ENCODE measurements at places on chromosomes 5 and 9. TPM values are rescaled to one million over a fixed set of nuclear protein-coding genes. Genes with fewer than 3 reads are reported as not detected.

DNA sequence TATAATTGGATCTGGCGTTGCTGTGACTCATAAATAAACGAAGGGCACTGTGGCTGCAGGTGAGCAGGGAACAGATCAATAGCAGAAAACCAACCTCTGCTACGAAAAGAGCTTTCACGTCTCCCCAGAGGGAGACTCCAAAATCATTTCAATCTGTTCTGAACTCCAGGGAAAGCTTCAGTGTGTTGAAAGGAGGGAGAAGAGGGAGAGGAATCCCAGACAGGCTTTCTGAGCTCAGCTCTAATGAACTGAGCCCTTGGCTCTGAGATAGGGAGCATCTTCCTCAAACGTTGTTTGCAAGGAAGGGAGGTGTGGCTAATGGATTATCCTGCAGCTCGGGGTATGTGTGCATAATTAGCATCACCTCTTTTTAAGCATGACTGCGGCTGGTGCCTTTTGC is 288.0 kb upstream of the IRX4 start:
- H3K27ac ChIP-seq, result no peak overlapping the region
- H3K4me1 ChIP-seq, result no peaks in the 10 kb centered on the region
- H3K4me3 ChIP-seq, result no peak overlapping the region

GRCh38 chr5:28855626-28856025 is 1817.2 kb upstream of the CDH9 start:
- no peaks in the 10 kb centered on the region for H3K27me3 ChIP-seq
- H3K4me3 ChIP-seq, result no peak overlapping the region
- DNase-seq, result no peak
- H3K27ac ChIP-seq, result no peak overlapping the region

DNA sequence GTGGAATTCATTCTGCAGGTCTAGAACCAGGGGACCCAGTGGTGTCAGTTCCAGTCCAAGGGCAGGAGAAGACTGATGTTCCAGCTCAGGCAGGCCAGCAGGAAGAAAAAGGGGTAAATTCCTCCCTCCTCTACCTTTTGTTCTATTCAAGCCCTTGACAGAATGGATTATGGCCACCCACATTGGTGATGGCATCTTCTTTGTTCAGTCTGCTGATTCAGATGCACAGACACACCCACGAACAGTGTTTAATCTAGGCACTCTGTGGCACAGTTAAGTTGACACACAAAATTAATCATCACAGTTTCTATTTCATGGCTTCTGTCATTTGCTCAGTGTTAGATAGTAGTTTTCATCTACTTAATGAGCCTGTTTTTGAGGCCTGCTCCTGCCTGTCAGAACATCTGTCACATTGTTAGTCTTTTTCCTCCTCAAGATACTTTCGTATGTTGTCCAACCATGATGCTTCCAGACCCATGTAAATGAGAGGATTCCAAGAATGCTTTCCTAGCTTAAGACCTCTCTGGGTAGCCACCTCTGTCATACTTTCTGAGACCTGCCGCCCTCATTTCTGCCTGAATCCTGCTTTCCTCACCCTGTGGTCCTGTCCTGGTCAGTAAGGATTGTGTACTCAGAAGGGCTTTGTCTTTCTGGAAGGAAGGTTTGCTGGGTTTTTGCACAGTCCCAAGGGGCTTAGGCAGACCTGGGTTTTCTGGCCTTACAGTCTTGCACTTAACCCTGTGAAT is 72.5 kb downstream of the SPIN1 start:
- H3K27me3 ChIP-seq, result no peaks in the 10 kb centered on the region
- no peak overlapping the region for H3K4me3 ChIP-seq
- H3K4me1 ChIP-seq, result peaks cover 7% of the 10 kb centered on the region
- no peak for DNase-seq

DNA sequence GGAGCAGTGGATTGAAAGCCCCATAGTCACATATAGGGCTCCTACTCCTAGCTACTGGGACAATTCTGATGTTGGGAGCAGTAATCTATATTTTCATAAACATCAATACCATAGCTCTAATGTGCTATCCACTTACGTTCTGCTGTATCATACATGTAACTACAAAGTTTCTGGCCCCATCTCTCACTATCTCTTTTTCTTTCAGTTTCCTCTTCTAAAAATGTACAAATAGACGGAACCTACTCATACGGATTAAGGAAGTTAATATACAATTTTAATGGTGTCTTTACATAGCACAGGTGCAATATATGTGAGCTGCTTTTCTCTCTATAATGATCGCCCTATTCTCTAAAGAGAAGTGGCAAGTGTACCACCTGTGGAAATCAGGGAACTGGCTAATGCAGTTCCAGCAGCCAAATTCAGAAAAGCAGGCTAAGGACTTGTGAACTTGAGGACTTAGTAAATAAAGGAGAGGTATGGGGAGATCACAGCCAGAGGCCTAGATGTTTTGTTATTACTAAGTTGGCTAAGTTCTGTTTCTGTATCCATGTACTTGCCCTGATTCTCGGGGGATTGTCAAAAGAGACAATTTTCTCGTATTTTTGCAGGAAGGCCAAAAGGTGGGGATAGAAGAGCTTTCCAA is 1021.9 kb downstream of the CDH12 start:
- DNase-seq, result no peak
- H3K4me1 ChIP-seq, result no peaks in the 10 kb centered on the region
- no peaks in the 10 kb centered on the region for H3K36me3 ChIP-seq

GRCh38 chr5:124819201-124819600 is 72.8 kb upstream of the ZNF608 start:
- H3K27ac ChIP-seq, result no peak overlapping the region
- no peak overlapping the region for H3K4me3 ChIP-seq
- H3K27me3 ChIP-seq, result peaks cover 4% of the 10 kb centered on the region
- no peaks in the 10 kb centered on the region for H3K4me1 ChIP-seq

DNA sequence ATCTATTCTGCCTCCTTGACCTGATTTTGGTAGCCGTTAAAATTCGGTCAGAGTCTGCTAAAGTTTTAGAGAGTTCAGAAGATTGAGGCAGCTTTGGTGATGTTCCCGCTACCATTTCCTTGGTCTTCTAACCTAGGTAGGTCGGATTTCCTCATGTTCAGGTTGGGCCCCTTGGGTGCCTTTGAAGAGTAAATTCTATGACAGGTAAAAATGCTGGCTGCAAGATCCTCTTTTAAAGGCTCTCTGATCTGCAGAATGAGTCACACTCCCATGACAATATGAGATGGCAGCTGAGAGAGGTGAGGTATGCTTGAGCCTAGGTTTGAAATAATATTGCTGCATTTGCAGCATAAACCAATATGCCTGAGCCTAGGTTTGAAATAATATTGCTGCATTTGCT is 198.9 kb downstream of the TSSK1B start:
- no peaks in the 10 kb centered on the region for H3K36me3 ChIP-seq
- H3K4me3 ChIP-seq, result no peak overlapping the region
- no peak overlapping the region for H3K27ac ChIP-seq
- H3K27me3 ChIP-seq, result peaks cover 15% of the 10 kb centered on the region

DNA sequence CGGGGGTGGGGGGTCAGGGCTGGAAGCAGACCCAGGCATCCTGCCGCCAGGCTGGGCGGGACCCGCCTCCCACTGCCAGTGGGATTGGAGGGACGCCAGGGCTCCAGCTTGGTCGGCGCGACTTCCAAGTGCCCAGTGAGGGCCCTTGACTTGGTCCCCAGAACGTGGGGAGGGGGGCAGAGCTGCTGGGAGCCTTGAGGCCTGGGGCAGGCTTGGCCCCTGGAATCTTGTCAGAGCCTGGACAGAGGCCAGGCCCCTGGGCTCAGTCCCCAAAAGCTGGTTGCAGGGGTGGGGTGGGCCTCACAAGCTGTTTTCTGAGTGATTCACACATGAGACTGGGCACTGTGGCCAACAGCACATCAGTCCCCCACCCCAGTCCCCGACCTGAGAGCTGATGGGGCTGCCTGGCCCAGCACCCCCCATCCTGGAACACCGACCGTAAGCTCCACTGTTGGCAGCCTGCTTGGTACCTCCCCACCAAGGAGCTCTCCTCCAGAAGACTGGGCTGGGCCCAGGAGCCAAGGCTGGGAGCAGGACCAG is 526 bp downstream of the CLIC3 start:
- H3K36me3 ChIP-seq, result peaks cover 6% of the 10 kb centered on the region
- no peak for DNase-seq
- H3K27ac ChIP-seq, result peak overlapping the region; percentile 16
- H3K27me3 ChIP-seq, result no peaks in the 10 kb centered on the region

GRCh38 chr5:179275941-179276837 is 69.1 kb downstream of the ADAMTS2 start:
- H3K27ac ChIP-seq, result no peak overlapping the region
- DNase-seq, result no peak
- no peaks in the 10 kb centered on the region for H3K27me3 ChIP-seq
- H3K4me3 ChIP-seq, result no peak overlapping the region
- no peaks in the 10 kb centered on the region for H3K36me3 ChIP-seq
- H3K4me1 ChIP-seq, result no peaks in the 10 kb centered on the region

GRCh38 chr5:6734243-6734700 is 21.0 kb downstream of the TENT4A start:
- no peak overlapping the region for H3K4me3 ChIP-seq
- H3K4me1 ChIP-seq, result peaks cover 67% of the 10 kb centered on the region
- H3K27ac ChIP-seq, result no peak overlapping the region
- peaks cover 36% of the 10 kb centered on the region for H3K36me3 ChIP-seq

DNA sequence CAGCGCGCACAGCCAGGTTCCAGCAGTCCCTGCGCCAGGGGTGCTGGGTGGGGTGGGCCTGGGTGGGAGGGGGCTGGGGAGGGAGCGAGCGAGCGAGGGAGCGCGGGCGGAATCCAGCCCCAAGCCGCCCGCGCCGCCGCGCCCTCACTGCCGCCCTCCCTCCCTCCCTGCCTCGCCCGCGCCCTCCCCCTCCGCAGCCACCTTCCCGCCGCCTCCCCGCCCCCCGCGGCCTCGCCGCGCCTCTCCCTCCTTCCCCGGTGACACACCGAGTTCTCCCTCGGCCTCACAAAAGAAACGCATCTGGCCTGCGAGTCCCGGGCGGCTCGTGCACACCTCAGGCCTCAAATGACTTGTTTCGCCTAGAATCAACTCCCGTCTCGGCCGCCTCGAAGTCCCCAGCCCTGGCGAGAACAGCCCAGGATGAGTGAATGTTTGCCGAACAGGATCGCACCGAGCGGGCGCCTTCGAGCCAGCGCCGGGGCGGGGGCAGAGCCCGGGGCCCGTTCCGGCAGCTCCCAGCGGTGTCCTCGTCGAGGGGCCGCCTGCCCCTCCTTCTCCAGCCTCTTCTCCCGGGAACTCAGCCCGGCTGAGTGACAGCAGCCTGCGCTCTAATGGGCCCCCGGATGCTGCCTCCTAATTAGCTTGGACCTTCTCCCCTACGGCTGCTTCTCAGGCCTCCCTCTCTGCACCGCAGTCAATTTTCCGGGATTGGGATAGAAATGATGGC is 371 bp upstream of the PITX1 start:
- peak; percentile 39 for DNase-seq
- peak overlapping the region; percentile 26 for H3K27ac ChIP-seq
- peak overlapping the region; percentile 81 for H3K4me3 ChIP-seq
- H3K4me1 ChIP-seq, result peaks cover 35% of the 10 kb centered on the region
- H3K36me3 ChIP-seq, result peaks cover 2% of the 10 kb centered on the region

GRCh38 chr9:109973336-109973735 is 193.3 kb downstream of the PALM2AKAP2 start:
- H3K36me3 ChIP-seq, result no peaks in the 10 kb centered on the region
- no peak overlapping the region for H3K4me3 ChIP-seq
- H3K4me1 ChIP-seq, result peaks cover 29% of the 10 kb centered on the region
- H3K27ac ChIP-seq, result peak overlapping the region; percentile 27
- no peak for DNase-seq

DNA sequence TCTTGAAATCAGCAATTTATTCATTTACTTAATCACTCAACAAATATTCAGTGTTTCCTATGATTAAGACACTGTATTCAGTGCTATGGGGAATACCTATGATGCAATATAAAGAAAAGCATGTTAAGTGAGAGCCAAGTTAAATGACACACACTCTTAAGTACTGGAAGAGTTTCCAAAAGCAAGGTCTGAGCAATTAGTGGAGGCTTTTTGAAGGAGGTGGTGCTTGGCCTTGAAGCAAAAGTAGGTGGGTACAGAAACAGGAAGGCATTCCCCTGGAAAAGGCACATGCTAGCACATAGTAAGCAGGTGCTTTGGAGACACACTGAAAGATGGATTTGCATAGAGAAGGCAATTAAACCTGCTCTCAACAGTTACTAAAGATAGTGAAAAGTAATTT is 4.0 kb downstream of the TSLP start:
- DNase-seq, result no peak
- H3K4me1 ChIP-seq, result peaks cover 35% of the 10 kb centered on the region
- peak overlapping the region; percentile 47 for H3K27ac ChIP-seq
- no peak overlapping the region for H3K4me3 ChIP-seq

- H3K4me3 ChIP-seq, result no peak overlapping the region
- no peaks in the 10 kb centered on the region for H3K27me3 ChIP-seq
- no peaks in the 10 kb centered on the region for H3K4me1 ChIP-seq
- H3K27ac ChIP-seq, result no peak overlapping the region
- H3K36me3 ChIP-seq, result no peaks in the 10 kb centered on the region
Measured at GRCh38 chr9:115717298-115717697, 436.3 kb upstream of the PAPPA start.

- no peak for DNase-seq
- no peak overlapping the region for H3K27ac ChIP-seq
- no peaks in the 10 kb centered on the region for H3K27me3 ChIP-seq
- H3K4me3 ChIP-seq, result no peak overlapping the region
Measured at GRCh38 chr5:138955671-138956295, 80.6 kb upstream of the LRRTM2 start.

DNA sequence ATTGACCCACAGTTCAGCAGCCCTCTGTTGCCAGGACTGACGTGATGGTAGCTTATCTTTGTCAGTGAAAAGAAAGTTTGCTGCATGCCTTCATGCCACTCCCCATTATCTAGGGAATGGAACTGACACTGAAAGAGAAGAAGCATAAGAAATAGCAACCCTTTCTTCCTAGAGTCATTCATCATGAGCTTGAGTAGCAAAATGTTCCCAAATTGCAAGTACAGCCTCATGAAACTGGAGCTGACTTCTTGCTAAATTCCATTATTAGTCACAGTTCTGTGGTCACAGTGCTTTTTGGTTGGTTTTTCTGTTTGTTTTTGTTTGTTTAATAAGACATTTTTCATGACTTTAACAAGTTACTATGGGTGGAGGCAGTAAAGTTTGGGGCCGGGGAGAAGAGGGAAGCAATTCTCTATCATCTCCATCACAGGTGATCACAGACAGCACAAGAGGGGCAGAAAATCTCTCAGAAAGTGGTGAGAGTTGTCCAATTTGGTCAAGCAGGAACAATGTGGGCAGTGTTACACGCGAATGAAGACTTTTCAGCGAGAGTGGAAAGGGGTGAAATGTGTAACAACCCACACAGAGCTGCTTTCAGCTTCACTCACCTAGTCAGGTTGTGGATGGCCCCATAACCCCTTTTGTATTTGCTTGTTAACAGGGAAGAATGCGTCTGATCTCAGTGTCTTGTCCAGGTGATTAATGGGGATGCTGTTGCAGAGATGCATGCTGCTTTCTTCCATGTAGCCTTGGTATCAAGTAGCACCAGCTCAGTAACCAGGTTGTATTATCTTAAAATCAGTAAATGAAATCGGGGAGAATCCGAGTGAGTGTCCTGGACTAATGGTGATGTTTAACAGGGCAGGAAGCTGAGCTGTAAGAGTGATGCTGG is 440.4 kb downstream of the DMRT2 start:
- H3K27me3 ChIP-seq, result peaks cover 22% of the 10 kb centered on the region
- H3K4me1 ChIP-seq, result peaks cover 3% of the 10 kb centered on the region
- H3K4me3 ChIP-seq, result no peak overlapping the region
- H3K27ac ChIP-seq, result peak overlapping the region; percentile 54

GRCh38 chr5:178231539-178232123 is 971 bp downstream of the PHYKPL start:
- H3K27ac ChIP-seq, result peak overlapping the region; percentile 81
- peaks cover 47% of the 10 kb centered on the region for H3K4me1 ChIP-seq
- H3K4me3 ChIP-seq, result peak overlapping the region; percentile 92
- no peak for DNase-seq

The PRDM9 gene
- not detected for total RNA-seq

The PTGES gene
- total RNA-seq, result 0.20 TPM

The RIOK2 gene
- 50.1 TPM for total RNA-seq

The GRIN1 gene
- total RNA-seq, result not detected

The TAF11L5 gene
- total RNA-seq, result not detected

The CTNND2 gene
- not detected for total RNA-seq

The CORO2A gene
- total RNA-seq, result 8.2 TPM

The LCP2 gene
- 192 TPM for total RNA-seq

The PCDHA12 gene
- total RNA-seq, result not detected
